ENCODE measurements at places on chromosomes 4 and X.

- DNase-seq, result no peak
Observed at GRCh38 chr4:134610956-134611355, 409.4 kb upstream of the PABPC4L start.

DNA sequence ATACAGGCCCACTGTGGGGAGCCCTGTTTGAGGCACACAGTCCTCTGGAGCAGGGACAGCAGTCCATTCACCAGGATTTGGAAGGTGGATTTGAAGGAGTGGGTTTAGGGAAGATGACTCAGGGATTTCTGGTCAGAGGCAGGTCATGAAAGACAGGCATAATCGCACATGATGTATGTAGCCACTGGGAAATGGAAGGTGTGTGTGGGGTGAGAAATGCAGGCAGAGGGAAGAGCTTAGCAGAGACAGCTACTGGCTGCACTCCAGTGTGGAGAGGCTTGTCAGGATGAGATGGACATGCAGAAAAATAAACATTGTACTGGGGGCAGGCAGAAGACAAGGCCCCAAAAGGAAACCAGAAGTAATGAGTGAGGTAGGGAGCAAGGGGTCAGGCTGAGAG is 85.2 kb upstream of the STS start:
- no peak for DNase-seq

DNA sequence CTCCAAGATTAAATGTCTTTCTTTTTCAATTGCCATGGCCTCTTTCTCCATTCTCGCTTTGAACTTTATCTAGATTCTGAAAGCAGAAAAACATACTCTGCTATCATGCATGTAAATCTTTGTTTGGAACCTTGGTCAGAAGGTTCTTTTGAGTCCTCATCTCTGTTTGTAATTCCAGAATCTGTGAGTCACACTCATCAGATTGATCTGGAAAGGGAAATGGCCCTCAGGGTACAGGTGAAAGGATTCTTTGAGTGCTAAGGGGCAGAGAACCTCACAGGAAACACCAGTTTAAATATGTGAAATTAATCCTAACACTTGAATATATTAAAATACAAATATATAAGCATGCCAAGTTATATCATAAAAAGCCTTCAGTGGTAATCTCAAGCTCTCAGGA is 211.0 kb upstream of the ADGRL3 start:
- no peak for DNase-seq

GRCh38 chrX:123851079-123851478 is 8.8 kb upstream of the XIAP start:
- DNase-seq, result no peak

DNA sequence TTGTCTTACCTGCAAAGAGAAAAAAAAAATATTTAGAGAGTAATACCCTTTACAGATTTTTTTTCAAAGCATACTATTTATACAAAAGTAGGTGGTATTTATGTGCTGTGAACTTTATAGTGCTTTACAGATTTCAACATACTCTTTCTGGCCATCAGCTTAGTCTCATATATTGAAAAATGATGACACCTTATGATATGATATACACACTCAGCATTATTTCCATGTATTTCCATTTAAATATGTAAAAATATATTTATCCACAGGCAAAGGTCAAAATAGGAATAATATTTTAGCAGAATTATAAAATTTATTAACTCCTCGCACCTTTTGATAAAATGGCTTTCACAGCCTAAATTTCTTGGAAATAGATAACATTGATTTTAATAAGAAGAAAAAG is 815.8 kb upstream of the EPHA5 start:
- no peak for DNase-seq

- no peak for DNase-seq
Observed at GRCh38 chr4:110610620-110610939, 12.3 kb downstream of the PITX2 start.

- DNase-seq, result no peak
Observed at GRCh38 chr4:100836929-100837328, 319.1 kb upstream of the EMCN start.

GRCh38 chrX:133177202-133177601 is 41.0 kb downstream of the TFDP3 start:
- DNase-seq, result no peak

DNA sequence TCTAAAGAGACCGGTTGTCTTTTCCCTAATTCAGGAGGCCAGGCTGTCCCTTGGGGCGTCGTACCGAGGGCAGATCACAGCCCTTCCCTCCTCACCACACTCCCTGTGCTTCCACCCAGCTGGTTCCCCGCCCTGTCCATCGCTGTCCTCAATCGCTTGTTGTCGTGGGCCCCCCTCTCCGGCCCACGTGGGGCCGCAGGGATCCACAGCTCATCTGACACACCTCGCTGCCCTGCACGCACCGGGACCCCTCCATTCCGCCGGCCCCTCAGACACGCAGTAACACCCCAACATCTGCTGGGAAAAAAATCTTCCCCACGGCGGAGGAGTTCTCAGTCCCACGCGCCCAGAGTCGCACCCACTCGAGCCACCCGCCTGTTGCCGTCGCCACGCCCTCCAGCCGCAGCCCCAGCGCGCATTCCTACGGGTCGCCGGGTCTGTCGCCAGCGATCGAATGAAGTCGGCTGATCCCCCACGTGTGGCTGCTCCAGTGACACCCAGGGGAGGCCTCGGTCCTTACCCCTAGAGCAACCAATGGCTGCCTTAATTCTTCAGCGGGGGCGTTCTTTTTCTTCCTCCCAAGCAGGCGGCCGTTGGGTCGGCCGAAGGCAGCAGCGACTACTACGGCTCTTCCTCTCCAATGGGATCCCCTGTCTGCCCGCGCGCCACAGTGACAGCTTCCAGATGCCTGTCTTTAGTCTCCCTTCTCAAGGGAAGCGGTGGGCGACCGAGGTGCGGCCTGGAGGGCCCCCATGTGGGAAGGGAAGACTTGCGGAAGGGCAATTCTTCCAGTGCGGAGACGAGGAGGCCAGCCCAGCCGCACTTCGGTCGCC is 893 bp upstream of the SEPTIN11 start:
- DNase-seq, result no peak

DNA sequence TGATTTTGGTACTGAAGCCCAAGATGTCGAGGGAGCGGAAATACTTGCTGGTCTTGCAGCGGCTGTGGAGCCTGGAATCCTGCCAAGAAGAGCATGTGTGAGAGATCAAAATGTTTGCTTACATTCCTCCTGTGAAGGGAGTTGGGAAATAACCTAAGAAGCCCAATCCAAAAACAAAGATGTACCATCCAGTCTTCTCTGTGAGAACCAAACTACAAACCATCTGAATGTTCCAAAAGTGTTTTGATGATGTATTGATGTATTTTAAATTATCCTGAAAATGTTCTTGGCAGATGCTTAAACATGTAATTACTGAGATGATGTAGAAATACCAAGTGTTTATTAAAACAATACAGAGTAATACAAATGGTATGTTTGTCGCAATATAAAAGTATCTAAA is 10.1 kb upstream of the ADH1A start:
- peak; percentile 1 for DNase-seq

DNA sequence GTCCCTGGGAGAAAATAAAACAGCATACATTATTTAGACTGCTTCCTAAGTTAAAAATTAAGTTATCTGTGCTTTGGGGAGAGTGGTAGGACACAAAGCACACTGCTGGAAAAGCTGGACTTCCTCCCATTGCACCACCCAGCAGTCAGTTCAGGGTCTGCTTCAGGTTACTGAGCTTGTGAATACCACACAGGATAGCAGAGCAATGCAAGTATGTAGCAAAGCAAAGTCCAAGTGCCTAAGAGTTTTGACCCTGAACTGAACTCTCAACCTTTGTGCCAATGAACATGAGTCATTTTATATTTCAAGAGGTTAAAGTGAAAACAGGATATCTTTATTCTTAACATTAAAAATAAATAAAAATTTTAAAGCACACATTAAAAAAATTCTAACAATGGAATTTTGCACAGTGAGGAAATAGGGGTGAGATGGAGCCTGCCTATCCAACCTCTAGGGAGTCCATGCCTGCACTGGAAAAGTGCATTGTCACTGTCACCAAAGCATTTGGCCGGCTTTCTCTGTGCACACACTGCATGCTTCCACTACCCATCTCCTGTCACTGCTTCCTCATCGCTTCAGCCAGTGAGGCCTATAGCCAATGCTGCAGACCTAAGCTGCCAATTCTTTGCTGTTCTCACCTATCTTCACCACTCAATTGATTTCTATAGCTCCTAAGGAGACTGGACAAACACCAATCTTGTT is 50.9 kb downstream of the ABCG2 start:
- no peak for DNase-seq

DNA sequence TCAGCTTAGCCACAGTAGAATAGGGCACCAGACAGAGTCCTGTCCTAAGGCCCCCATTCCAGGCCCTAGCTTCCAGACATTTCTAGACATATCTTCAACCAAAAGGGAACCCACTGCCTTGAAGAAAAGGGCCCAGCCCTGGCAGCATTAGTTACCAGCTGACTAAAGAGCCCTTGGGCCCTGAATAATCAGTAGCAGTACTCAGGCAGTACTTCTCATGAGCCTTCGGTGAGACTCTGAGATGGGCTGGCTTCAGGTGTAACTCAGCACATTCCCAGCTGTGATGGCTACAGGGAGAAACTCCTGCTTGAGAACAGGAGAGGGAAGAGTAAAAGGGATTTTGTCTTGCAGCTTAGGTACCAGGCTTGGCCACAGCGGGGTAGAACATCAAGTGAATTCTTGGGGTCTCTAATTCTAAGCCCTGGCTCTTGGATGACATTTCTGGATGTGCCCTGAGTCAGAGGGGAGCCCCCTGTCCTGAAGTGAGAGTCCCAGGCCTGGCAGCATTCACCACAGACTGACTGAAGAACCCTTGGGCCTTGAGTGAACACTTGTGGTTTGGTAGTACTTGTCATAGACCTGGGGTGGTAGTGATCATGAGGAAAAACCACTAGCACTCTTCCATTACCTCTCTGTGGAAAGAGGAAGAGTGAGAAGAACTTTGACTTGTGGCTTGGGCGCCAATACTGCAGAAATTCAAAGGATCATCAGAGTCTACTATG is 170.1 kb downstream of the ATP10D start:
- DNase-seq, result no peak

- DNase-seq, result no peak
Observed at GRCh38 chr4:159142241-159142640, 39.4 kb downstream of the RAPGEF2 start.

DNA sequence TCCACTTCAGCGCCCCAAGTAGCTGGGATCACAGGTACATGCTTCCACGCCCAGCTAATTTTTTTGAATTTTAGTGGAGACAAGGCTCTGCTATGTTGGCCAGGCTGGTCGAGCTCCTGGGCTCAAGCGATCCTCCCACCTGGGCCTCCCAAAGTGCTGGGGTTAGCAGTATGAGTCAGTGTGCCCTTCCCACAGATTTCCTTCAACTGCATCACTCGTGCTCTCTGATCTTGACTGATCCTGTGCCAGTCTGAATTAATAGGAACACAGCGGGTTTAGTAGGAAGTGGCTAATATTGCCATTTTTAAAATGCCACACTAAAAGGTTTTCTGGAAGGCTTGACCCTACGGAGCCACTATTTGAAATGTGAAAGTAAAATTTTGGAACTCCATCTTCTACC is 4.3 kb upstream of the SHROOM2 start:
- DNase-seq, result no peak

DNA sequence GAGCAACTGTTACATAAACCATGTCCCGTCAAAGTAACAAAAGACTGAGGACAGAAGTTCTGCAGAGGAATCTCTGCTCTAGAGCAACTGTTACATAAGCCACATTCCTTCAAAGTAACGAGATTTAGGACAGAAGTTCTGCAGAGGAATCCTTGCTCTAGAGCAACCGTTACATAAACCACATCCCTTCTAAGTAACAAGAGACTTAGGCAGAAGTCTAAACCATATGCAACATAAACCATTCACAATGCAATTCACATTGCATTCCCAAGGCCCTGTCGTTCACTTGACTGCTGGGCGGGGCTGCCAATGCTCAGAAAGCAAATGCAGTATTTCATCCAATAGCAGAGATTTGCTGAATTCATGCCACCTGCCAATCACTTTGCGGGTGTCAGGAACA is 124.4 kb upstream of the PUDP start:
- no peak for DNase-seq

DNA sequence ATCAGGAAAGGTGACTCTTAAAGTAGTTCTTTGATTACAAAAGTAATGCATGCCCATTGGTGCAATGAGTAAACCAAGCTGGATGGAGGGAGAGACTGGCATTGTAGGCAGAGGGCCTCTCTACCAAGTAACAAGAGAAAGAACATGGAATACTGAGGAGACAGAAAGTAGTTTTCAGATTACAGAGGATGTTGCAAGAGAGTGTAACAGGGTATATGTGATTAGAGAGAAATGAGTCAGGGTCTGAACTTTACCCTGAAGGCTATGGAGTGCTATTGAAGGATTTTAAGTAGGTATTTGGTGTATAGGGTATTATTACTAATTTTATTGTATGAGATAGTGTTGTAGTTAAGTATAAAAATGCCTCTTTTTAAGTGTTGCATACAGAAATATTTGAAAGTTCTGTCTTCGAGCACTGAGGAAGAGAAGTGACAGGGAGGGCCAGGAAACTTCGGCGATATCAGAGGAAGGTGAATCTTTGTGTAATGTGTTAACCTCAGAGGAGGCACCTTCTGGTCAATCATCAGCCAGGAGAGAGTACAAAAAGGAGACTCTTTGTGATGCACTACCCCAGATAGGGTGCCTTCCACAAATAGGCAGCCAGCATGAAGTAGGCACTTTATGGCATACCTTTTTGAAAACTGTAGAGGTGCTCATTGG is 8.2 kb downstream of the NKAP start:
- no peak for DNase-seq

DNA sequence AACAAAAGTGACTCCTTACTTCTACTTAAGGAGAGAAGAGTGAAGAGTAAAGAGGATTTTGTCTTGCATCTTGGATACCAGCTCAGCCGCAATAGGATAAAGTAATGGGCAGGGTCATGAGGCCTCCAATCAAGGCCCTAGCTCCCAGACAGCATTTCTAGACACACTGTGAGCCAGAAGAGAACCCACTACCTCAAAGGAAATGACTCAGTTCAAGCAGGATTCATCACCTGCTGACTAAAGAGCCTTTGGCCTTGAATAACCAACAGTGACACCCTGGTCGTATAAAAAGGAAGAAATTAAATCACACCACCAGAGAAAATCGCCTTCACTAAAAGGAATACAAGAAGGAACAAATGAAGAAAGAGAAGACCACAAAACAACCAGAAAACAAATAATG is 416.1 kb downstream of the PCDH18 start:
- DNase-seq, result no peak

DNA sequence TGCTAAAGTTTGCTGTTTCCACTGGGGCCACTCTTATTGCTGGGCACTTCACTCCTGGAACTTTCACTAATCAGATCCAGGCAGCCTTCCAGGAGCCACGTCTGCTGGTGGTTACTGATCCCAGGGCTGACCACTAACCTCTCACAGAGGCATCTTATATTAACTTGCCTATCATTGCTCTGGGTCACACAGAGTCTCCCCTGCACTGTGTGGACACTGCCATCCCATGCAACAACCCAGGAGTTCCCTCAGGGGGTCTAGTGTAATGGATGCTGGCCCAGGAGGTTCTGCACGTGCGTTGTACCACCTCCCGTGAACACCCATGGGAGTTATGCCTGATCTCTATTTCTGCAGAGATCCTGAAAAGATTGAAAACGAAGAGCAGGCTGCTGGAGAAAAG is 41.8 kb upstream of the IQSEC2 start:
- no peak for DNase-seq

GRCh38 chr4:150308824-150309472 is 230.7 kb downstream of the DCLK2 start:
- no peak for DNase-seq

Measured in NCI-H774 (cell line).